ENCODE measurements at places on chromosomes 5 and 9. TPM values are rescaled to one million over a fixed set of nuclear protein-coding genes. Genes with fewer than 3 reads are reported as not detected.
A peak's percentile ranks its signal among the peaks of the same experiment; 100 is the strongest.

DNA sequence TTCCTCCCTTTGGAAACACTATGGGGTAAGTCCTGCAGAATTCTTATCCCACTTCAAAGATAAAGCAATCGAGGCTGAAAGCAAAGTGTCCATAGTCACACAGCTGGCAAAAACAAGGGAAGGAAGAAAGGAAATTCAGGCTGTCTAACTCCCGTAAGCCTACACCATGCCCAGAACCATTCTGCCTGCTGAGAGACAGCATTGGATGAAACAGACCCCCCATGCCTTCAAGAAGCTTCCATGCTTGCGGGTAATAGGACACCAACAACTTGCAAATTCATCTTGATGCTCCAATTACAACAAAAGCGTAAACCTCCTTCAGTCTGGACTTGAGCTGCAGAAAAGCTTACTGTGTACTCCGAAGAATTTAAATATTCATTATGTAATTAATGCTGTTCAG lies 181.1 kb upstream of the WWC1 start:
- DNase-seq: no peak

- DNase-seq: no peak
Measured at GRCh38 chr5:3197304-3198073, 398.1 kb upstream of the IRX1 start.

The APBA1 gene
- 6.9 TPM for total RNA-seq

The ALDOB gene
- total RNA-seq: 36.7 TPM

DNA sequence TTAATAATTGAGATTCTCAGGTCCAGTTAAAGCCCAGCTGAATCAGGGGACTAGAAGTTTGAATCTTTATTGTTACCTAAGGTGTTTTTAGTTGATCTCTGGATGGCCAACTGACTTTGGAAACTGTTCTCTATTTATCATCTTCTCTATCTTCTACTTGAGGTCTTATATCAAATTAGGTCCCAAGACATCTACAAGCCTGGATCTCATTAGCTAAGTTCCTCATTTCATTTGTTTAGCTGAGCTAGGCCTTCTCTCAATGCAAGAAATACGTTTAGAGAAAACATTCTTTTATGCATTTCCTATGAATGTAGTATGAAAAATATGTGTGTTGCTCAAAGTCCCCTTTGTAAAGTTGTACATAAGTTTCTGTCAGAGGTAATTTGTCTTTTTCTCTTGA lies 196.6 kb downstream of the PTTG1 start:
- DNase-seq: no peak

DNA sequence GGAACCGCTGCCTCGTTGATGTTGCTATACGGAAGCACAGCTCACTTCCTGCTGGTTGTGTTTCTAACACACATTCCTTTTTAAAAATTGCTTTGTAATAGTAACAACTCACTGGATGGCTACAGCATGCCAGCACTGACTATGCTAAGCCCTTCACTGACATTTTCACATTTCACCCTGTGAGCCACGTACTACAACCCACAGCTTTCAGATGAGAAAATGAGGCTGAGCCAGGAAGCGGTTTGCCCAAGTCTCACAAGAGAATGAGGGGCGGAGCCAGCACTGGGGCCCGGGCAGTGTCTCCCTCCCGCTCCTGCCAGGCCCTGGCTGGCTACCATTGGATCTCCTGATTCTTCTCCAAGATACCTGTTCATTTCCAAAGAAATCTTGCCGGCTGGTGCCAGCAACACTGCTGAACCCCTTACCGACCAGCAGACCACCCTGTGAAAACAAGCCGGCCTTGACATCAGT lies 38.3 kb downstream of the FAM78A start:
- DNase-seq: no peak

- peak; percentile 88 for DNase-seq
Measured at GRCh38 chr9:95127249-95128176, 190.0 kb downstream of the FANCC start.

GRCh38 chr5:137075163-137075970 lies 423.8 kb downstream of the SPOCK1 start:
- DNase-seq: peak; percentile 76

DNA sequence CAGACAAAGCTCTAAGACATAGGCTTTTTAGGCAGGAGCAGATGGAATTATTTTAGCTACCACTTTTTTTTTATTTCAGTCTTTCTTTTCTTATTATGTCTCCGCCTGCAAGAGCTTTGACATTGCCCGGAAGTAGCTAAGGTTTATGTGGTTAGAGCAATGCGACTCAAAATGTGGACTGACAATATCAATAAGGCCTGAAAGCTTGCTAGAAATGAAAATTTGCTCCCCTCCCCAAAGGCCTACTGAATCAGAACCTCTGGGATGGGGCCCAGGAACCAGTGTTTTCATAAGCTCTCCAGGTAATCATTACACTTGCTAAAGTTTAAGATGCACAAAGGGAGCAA lies 81.3 kb downstream of the SUSD1 start:
- DNase-seq: no peak

The DAB2 gene
- 91.6 TPM for total RNA-seq

The SMC5 gene
- 33.9 TPM for total RNA-seq

The TSLP gene
- total RNA-seq: not detected

The HNRNPAB gene
- total RNA-seq: 174 TPM

DNA sequence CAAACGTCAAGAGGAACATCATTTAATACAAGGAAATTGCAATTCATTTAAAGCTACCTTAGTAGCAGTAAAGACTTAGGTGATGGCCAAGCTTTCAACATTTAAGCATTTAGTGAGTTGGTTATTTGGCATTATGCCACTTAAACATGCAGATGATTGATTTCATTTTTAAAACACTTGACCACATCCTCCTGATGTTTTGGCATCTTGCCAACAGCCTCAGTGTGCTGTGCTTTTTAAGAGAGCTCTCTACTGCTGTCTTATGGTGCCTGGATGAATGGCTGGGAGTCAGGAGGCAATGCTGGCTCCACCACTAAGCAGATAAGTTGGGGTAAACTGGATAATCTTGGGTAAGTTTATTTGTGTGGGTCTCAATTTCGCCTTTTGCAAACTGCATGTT lies 364.5 kb downstream of the MAN2A1 start:
- no peak for DNase-seq

The PPIC gene
- 23.4 TPM for total RNA-seq

DNA sequence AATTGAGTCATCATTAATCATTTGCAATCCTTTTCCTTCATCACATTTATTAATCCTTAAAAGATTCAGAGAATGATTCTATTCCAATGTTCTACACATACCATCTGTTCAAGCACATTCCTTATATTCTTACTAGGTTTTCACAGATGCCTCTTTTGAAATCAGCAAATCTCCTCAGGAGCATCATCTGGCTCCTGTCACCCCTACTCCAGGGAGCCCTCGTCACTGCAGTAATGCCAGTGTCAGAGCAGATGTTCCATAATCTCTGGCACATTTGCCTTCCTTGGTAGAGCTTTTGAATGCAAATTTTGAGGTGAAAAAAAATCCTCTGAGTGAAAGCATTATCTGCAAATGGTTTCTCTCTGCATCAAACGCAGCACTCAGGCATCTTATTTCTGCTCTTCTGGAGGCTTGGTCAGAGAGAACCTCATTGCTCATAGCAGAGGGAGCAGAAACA lies 7.6 kb upstream of the KCNV2 start:
- DNase-seq: no peak

GRCh38 chr5:180330810-180331646 lies 22.1 kb downstream of the GFPT2 start:
- no peak for DNase-seq

GRCh38 chr9:7186175-7186574 lies 428.4 kb downstream of the KDM4C start:
- DNase-seq: no peak

- no peak for DNase-seq
Measured at GRCh38 chr9:130313103-130313858, 47.7 kb downstream of the HMCN2 start.

The ANKRD34B gene
- 0.19 TPM for total RNA-seq

DNA sequence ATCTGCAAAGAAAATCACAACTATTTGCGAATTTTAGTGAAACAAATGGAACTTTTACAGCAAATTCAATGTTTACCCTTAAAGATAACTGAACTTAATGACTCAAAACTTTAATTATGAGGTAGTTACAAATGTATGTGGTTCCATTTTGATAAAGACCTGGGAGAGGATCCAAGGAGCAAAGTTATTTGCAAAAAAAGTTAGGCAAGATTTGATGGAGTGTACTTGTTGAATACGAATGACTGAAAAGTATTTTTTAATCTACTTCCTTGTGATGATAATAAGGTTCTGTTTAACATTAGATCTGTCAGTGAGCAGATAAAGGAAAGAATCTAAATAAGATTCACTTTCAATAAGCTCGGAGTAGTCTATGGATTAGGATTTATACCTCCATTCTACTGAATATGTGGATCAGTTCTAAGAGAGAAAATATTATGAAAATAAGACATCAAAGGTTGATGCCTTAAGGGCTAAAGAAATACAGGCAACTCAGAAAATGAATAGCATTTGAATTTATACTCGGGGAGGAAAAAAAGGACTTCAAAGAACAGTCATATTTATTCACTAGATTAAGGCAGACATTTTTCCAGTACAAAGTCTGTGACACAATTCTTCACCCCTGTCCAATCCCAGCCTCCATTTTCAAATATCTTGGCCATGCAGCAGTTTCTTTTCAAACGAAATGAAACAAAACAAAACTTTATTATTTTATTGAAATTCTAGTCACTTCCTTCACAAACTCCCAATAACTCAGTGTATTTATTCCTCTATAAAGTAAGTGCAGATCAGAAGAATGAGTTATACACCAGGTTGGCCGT lies 199.8 kb downstream of the PDE4D start:
- DNase-seq: no peak

DNA sequence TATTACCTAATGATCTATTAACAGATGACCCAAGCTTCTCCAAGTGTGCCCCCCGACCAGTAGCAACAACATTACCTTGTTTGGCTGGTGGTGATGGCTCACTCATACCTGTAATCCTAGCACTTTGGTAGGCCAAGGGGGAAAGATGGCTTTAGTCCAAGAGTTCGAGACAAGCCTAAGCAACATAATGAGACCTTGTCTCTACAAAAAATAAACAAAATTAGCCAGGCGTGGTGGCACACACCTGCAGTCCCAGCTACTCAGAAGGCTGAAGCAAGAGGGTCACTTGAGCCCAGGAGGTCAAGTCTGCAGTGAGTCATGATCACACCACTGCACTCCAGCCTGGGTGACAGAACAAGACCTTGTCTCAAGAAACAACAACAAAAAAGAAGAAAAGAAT lies 62.9 kb downstream of the GCNT1 start:
- DNase-seq: no peak

The CTNND2 gene
- total RNA-seq: 31.5 TPM

DNA sequence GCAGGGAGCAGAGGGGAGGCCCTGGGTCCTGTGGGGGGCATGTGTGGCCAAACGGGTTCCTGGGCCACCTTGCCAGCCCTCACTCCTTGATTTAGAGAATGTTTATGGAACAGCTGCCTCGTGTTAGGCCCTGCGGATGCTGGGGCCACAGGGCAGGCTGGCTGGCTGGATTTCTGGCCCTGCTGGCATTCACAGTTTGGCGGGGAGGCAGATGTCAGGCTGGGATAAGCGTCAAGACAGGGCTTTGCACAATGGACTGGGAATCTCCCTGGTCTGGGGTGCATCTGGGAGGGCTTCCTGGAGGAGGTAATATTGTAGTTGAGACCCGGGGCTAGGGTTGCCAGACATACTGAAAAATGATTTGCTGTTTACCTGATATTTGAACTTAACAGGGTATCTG lies 13.8 kb downstream of the NCS1 start:
- DNase-seq: peak; percentile 67

- no peak for DNase-seq
Measured at GRCh38 chr9:97484134-97484533, 17.3 kb upstream of the TMOD1 start.

DNA sequence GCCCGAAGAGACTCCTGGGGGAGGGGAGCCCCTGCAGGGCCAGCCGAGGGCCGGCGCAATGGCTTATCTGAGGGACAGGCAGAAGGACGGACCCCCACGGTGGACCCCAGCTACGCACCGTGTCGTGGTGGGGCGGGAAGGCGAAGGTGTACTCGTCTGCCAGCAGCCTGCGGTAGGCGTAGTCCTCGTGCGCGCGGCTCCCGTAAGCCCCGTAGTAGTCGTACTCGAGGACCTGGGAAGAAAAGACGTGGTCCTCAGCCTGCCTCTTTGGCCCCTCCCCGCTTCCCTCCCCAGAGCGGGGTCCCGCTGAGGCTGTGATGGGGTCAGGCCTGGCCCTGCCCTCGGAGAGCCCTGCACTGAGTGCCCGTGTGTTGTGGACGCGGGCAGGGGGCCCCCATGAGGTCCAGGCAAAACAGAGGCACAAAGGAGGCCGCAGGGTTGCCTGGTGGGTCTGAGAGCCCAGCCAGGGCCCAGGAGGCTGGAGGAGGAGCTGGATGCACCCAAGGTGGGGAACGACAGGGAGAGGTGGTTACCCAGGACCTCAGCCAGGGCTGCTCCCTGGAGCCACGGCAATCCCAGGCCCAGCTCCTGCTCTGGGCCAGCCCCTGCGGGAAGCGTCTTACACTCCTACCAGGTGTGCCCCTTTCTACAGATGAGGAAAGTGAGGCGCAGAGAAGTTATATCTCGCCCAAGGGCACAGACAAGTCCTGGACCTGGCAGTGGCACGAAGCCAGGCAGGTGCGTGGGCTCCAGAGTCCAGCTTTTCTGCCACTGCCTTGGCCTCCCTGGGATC lies 35.2 kb downstream of the SARDH start:
- DNase-seq: no peak

GRCh38 chr5:159123700-159124099 lies 24.0 kb upstream of the EBF1 start:
- no peak for DNase-seq

- no peak for DNase-seq
Measured at GRCh38 chr5:125026867-125027731, 280.7 kb upstream of the ZNF608 start.

DNA sequence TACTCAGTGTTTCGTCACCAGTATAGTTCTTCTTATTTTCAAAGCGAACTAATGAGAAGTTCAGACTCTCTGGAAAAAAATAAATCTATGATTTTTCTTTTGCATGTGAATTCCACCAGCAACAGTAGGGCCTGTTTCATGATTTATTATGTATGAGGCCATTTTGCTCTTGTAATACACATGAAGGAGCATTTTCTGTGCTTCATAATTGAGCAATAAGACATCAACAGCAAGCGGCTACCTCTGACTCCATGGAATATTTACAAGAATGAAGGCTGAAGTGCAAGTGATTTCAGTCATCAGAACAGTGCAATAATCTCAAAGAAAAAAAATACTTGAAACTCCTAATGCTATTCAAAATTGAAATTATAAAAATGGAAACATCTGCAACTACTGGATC lies 282.9 kb upstream of the EDIL3 start:
- DNase-seq: no peak

- DNase-seq: no peak
Measured at GRCh38 chr5:132473019-132473531, 17.5 kb downstream of the IRF1 start.

The SCGB3A2 gene
- total RNA-seq: 1.4 TPM

DNA sequence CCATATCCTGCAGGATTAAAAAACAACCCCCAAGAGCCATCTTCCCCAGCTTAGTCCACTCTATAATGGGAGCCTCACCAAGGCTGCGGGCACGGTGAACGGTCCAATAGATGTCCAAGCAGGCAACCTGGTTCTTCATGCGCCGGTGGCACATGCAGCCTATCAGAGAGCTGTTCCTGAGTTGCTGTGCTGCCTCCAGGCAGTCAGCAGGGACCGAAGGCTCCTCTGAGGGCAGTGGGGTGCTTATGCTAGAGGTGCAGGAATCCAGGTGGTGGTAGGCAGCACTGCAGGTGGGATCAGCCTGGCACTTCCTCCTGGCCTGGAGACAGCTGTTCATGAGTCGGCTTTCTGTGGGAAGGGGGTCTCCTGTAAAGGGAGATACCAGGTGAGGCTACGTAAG lies 10.2 kb downstream of the GFRA3 start:
- no peak for DNase-seq

The SH3RF2 gene
- total RNA-seq: 20.8 TPM
